Urothelium cell line (cell line): ENCODE measurements at places on chromosomes 4 and X.

GRCh38 chr4:156329779-156330178, 376.1 kb upstream of the CTSO start:
- DNase-seq, result no peak

- no peak for DNase-seq
Observed at GRCh38 chrX:41449615-41450014, 2.5 kb downstream of the NYX start.

DNA sequence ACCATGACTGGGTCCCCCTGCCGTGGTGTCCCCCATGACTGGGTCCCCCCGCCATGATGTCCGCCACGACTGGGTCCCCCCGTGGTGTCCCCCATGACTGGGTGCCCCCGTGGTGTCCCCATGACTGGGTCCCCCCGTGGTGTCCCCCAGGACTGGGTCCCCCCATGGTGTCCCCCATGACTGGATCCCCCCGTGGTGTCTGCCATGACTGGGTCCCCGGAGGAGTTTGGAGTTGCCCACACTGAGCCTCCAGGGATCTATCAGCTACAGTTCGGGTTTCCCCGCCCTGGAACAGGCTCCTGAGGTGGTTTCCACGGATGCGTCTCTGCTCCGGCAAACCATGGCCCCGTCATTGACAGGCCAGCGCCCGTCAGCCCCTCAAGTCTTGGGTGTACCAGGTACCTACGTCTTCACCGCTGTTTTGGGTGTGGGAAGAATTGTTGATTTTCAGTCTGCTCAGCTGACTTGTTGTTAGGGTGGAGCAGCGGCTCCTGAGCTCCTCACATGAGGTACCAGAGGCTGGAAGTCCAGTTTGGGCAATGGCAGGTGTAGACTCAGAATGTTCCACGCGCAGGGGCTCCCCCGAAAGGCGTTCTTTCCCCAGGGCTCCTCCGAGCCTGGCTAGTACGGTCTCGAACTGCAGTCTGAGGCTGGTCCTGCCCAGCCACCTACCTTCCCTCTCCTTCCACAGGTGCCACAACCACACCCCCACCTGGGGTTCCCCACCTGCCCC, 8.3 kb upstream of the PDE6B start:
- no peak for DNase-seq

DNA sequence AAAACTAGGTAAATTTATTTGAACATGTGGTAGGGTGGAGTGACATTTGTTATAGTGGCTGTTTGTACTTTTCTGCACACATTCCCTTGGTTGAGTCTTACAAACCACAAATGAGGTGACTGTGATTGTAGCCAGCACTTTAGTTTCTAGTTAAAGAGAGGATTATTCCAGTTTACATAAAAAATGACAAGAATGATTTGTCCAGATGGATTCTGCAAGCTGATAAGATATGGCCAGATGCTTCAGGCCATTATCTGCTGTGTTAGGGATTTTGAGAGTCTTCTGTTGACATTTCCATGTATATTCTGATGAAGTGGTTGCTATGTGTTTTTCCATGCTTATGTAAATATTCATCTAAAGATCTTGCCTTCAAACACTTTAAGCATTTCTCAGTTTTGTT, 31.0 kb upstream of the PDE5A start:
- DNase-seq, result no peak

- peak; percentile 11 for DNase-seq
Observed at GRCh38 chr4:158578476-158578875, 56.8 kb downstream of the RXFP1 start.

- DNase-seq, result peak; percentile 5
Observed at GRCh38 chr4:22607382-22607781, 85.4 kb upstream of the GBA3 start.
